Nephron progenitor cell (in vitro differentiated cells): ENCODE measurements at places on chromosomes 16 and 17.
A peak's percentile ranks its signal among the peaks of the same experiment; 100 is the strongest.

GRCh38 chr17:57987581-57988300, at the start of gene VEZF1:
TSS of gene VEZF1 (minus strand) at chr17:57988254. CDS start at chr17:57988111, 143 bp downstream.
- peak; percentile 87 for DNase-seq

GRCh38 chr16:77960766-77961165, 61.6 kb upstream of the CLEC3A start:
- DNase-seq = no peak

GRCh38 chr17:61235001-61235826, 164.4 kb upstream of the TBX2 start:
- peak; percentile 35 for DNase-seq

- no peak for DNase-seq
Measured at GRCh38 chr17:82098939-82099763, 1.1 kb upstream of the FASN start.

DNA sequence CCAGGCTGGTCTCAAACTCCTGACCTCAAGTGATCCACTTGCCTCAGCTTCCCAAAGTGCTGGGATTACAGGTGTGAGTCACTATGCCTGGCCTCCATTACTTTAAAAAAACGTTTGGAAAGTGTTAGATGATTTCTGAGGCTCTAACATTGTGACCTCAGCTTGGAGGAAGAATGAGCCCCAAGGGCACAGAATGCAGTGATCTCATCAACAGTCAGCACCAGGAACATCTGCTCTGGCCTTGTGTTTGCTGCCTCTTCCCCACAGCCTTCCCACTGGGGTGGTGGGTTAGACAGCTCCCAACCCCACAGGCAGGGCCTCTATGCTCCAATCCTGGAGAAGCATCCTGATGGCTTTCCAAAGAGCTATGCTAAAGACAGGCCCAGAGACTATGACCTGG, 37.7 kb upstream of the SREBF1 start:
- no peak for DNase-seq

DNA sequence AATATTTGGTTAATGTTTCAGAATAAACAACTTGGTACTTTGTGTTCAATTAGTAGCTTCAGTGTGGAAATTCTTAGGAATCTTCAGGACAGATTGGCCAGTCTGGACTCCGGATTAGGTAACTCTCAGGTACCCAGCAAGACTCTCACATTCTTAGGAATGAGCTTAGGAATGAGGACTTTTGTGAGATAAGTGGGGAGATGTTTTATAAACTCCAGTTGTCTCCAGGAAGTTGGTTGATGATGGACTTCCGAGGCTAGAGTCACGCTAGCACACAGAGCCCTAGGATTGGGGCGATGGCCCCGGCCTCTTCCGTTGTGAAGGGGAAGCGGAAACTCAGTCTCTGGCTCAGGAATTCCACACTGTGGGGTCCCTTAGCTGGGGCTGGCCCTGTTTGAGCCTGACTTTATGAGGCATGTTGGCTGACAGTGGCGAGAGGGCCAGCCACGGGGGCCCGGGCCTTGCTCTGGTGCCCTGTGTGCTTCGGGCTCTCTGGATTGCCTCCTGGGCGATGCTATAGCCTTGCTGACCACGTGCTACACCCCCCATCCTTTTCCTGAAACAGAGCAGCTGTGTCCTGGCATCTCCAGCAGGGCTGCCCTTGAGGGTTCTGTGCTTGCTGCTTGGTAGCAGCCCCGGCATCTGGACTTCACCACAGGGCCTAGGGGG, 32.4 kb downstream of the RAB11FIP3 start:
- no peak for DNase-seq

GRCh38 chr17:19728084-19728495, 11.7 kb upstream of the SLC47A2 start:
- no peak for DNase-seq

DNA sequence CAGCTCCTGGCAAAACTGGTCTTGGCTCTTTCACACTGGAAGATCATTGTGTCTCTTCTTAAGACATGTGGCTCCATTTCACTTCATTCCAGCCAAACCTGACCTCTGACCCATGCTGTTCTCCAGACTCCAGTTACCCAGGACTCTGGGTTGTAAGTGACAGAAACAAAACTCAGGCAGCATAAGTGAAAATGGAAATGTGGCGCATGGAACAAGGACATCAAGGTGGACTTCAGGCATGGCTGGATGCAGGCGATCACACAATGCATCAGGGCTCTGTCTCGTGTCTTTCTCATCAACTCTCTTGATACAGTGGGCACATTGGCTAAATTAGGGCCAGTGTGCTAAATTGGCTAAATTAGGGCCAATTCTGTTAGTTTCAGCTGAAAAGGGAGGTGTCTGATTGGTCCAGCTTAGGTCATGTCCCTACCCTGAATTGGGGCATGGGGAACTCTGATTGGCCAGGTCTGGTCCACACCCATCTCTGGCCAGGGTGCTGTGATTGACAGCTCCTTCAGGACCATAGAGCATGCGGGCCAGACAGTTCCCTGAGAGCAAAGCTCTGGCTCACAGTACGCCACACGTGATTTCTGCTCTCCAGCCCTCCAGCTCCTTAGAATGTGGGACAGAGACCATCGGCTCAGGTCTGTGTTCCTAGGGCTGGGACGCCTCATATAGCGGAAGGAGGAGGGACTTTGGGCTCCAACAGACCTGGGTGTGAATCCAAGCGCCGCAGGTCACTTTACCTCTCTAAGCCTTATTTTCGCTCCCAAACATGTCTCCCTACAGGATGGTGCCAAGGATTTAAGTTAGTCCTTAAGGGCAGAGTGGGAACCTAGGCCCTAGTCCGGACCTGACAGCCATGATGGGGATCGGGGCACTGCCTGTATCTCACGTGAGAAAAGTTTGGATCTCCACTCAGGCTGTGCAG, 17.5 kb downstream of the SOCS1 start:
- no peak for DNase-seq

DNA sequence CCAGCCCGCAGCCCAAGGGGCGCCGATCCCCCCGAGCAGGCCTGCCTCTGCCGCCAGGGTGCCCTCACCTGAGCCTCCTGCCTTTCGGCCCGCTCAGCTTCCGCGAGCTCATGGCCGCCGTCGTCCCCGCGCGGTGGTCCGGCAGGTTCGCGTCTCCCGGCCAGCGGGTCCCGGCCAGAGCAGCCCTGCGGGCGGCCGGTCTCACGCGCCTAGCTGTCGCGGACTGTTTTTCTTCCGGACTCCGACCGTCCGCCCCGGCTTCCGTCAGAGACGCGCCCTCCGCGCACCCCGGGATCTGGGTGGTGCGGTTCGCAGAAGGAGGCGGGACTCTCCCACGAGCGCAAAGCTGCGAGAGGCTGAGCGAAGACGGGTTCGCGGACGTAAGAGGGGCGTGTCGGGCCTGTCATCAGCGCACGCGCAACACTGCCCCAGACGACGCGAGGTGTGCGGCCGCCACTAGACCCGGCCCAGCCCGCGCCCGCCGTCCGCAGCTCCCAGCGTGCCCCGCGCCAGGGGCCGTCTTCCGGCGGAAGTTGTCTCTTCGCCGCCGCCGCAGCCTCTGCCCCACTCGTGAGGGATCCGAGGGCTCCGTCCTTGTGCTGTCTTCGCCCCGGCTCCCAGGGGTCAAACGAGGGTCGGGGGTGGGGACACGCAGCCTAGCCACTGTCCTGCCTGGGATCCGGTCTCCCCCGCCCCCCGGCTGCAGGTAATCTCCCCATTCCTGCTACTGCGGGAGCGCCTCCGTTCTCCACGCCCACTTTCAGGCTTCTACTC, at the start of gene INPP5K:
Gene INPP5K, minus strand, starts transcription at position 225 of the 774 bp plus-strand sequence. Its CDS starts 113 bp downstream, at position 112.
- DNase-seq = peak; percentile 95

DNA sequence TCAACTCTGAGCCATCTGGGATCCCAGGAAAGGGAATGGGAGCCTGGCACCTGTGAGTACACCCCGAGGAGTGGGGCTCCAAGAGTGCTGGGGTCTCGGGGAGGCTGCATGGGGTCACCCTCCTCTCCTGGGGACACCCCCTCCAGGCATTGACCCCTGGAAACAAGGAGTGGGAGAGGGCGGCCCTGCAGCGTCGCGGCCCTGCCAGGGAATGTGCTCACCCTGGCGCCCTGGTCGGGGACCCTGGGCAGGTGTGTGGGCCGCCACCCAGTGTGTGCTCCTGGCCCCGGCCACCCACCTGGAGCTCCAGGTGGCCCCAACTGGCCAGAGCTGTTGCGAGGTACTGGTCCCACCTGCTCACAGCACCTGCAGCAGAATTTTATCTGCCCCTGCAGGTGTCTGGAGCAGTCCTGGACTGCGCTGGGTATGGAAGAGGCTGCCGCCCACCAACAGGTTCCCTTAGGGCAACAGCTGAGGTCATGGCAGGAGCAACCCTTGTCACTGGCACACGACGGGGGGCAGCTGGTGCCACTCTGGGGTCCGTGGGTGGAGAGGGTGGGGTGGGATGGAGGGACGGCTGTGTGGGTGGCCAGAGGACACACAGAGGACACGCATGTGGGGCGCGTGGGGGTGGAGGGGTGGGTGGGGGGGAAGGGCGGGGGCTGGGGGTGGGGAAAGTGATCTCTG, 5.4 kb upstream of the PABPN1L start:
- no peak for DNase-seq

DNA sequence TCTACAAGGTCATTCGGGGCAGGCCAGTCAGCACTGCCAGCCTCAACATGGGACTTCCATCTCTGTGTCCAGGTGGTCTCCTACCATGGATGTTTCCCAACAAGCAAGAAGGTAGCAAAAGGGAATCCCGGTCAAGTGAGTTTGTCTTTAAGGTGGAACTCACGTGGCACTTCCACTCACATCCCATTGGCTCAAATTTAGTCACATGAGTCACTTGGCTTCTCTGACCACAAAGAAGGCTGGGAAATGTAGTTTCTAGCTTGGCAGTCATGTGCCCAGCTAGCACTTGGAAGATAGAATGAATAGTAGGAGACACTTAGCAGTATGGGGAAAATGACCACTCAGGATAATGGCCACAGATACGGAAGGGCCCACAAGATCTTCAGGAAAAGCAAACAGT, 106.6 kb downstream of the AIPL1 start:
- no peak for DNase-seq

- no peak for DNase-seq
Measured at GRCh38 chr16:57614536-57614935, 13.9 kb upstream of the ADGRG1 start.

GRCh38 chr16:2467528-2468232, 3.4 kb upstream of the NTN3 start:
- peak; percentile 68 for DNase-seq

GRCh38 chr17:31096106-31096436, 1.3 kb downstream of the NF1 start:
- DNase-seq = no peak

GRCh38 chr17:48729335-48730239, 1.0 kb upstream of the HOXB13 start:
- DNase-seq = no peak

DNA sequence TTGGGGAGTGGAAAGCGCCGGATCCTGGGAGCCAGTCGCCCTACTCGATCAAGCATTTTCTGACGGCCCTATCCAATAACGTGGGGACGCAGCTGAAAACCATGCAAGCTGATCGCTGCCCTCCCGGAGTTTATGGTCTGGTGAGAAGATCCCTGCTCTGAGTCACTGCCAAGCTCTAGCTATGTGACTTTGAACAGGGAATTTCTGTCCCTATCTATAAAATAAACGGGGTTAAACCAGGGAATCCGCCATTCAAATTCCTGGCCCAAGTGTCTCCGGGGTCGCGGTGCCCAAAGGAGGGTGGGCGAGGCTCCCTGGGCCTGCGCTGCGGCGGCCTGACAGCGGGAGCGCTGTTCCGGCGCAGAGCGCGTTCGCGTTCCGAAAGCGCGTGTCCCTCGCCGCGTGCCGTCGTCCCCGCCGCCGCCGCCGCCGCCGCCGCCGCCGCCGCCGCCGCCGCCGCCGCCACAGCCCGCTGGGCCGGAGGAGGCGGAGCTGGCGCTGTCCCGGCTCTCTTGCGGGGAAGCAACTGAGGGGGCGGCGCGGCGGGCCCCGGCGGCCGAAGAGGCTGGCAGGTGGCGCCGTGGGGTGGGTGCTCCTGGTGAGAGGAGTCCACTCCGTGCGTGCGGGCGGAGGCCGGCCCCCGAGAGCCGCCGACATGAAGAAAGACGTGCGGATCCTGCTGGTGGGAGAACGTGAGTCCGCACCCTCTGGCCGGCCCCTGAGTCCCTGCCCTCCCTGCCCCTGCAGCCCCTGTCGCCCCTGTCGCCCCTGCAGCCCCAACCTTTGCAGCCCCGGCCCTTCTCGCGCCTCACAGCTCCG, at the start of gene RHOT1:
Gene RHOT1, plus strand, starts transcription at position 465 of the 819 bp plus-strand sequence. Its CDS starts 191 bp downstream, at position 656.
- peak; percentile 87 for DNase-seq

DNA sequence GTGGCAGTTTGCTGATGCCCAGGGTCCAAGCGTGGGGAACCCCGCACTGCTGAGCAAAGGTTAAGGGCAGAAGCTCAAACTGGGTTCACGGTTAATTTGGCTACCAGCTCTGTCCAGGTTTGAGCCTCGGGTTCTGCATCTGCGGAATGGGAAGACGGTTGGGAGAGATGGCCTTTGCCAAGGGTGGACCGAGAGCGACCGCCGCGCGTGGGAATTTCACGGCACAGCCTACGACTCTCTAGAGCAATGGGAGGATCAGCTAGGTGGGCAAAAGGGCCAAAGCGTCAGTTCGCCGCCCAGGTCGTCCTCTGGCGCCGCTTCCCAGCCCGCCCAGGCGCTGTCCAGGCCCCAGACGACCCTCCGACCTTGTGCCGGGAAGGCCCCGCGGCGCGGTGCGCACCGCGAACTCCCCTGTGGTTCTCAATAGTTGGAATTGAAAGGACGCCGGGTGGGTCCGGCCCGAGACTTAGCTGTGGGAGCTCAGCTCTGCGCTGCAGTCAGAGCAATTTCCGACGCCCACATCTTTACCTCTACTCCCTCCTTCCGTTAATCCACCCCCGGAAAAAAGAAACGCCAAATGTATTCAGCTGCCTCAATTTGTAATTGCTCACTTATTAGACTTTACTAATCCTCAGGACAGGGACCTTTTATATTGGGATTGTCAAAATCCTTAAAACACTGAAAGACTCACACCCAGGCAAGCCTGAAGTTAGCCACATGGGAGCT, 2.5 kb upstream of the HS3ST3B1 start:
- DNase-seq = no peak

GRCh38 chr17:79438058-79438457, 172.8 kb downstream of the RBFOX3 start:
- DNase-seq = no peak

DNA sequence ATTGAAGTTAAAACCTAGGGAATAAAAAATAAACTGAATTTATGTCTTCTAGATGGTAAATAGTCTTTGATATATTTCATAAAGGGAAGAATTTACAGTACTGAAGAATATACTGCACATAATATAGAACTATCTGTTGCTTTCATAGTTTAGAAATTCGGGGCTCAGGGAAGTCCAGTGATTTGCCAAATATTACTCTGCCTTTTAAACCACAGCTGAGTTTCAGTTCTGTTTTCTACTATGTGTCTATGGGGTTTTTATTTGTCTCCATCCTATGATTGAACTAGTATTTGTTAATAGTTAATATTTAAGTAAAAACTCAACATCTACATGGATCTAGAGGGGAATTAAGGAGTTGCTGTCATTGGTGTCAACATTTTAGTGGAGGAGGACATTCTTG, 715.0 kb upstream of the CDH8 start:
- DNase-seq = no peak

DNA sequence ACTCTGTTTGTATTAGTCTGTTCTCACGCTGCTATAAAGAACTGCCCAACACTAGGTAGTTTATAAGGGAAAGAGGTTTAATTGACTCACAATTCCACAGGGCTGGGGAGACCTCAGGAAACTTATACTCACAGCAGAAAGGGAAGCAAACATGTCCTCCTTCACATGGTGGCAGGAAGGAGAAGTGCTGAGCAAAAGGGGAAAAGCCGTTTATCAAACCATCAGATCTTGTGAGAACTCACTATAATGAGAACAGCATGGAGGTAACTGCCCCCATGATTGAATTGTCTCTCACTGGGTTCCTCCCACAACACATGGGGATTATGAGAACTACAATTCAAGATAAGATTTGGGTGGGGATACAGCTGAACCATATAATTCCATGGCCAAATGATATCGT, 30.9 kb downstream of the ABCC1 start:
- no peak for DNase-seq
